ENCODE measurements at places on chromosomes 13 and 19.

DNA sequence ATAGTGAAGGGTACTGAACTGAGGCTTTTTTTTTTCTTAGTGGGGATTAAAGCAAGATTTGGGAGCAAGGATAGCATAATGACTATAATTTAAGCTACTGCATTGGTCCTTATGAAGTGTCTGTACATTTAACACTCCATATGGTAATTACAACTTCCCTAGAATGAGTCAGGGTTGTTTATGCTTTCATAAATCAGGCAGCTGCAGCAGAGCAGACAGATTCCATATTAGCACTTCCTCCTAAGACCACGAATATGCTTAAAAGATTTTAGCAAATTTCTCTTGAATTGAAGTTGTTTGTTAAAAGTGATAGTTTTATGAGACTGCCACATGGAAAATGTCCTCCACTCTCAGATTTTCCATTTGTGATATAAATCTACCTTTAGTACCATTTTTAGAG is 401.1 kb upstream of the SPRY2 start:
- DNase-seq = no peak

DNA sequence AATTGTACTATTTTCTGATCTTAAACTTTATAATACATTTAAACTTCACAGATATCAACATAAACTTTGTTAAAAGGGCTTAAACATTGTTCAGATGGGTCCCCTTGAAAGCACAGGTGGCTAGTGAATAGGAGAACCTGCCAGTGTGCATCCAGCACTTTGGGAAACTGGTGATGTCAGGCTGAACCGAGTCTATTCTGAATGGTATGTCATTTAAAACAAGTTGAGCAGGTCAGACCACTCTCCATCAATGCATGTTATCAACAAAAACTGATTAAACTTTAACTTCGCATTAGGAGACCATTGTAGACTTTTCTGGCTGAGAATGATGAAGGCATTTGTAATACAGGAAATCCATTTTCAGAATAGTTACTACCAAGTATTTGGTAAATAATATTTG is 50.1 kb upstream of the FREM2 start:
- no peak for DNase-seq

DNA sequence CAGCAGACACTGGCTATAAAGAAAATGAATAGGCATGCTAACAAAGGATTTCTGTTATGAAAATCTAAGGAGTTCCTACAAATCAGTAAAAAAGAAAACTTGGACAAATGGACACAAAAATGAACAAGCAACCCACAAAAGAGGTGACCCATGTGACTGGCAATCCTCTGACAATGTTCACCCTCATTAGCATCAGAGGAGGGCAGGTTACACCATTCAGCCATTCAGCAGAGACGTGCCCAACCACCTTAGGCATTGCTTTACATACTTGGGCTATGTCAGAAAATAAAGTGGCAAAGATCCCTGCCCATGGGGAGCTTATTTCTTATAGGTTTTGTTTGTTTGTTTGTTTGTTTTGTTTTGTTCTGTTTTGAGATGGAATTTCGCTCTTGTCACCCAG is 46.0 kb downstream of the TNFRSF19 start:
- no peak for DNase-seq

DNA sequence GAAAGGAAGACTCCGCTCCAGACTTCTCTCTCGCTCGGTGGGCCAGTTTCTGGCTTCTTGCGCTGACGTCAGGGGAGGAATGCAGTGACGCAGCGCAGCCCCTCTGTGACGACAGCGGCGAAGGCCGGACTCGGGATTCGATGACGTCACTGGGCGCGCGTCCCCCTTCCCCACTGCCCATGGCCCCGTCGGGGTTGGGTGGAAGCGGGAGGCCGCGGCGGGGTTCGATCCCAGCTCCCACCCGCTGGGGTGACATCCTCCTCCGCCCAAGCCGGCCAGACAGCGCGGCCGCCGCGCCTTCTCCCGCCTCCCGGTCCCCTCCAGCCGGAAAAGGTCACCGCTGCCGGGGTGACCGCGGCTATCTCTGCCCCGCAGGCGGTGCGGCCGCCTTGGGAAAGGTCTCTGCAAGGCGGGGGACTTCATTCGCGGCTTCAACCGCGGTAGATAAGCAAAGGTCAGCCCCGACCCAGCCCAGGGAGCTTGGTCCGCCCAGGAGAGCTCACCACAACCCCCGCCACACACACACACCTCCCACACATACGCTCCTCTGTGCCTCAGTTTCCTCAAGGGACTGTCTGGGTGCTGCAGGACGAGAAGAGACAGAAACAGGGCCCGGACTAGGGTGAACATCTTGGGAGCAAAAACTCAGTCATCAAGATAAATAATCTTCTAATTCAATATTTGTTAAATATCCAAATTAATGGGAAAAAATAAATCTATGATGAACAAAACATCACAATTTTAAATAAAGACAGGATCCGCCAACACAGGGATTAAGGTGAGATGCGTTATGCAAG is 844 bp upstream of the RFX1 start:
- DNase-seq = no peak

GRCh38 chr13:102642029-102642428 is 45.2 kb downstream of the TPP2 start:
- no peak for DNase-seq

- no peak for DNase-seq
Observed at GRCh38 chr13:47661076-47661475, 340.0 kb downstream of the SUCLA2 start.

- no peak for DNase-seq
Observed at GRCh38 chr13:49319551-49319950, 71.8 kb downstream of the CDADC1 start.
